Astrocyte of the hippocampus (primary cell): ENCODE measurements at places on chromosomes 5 and 9.

DNA sequence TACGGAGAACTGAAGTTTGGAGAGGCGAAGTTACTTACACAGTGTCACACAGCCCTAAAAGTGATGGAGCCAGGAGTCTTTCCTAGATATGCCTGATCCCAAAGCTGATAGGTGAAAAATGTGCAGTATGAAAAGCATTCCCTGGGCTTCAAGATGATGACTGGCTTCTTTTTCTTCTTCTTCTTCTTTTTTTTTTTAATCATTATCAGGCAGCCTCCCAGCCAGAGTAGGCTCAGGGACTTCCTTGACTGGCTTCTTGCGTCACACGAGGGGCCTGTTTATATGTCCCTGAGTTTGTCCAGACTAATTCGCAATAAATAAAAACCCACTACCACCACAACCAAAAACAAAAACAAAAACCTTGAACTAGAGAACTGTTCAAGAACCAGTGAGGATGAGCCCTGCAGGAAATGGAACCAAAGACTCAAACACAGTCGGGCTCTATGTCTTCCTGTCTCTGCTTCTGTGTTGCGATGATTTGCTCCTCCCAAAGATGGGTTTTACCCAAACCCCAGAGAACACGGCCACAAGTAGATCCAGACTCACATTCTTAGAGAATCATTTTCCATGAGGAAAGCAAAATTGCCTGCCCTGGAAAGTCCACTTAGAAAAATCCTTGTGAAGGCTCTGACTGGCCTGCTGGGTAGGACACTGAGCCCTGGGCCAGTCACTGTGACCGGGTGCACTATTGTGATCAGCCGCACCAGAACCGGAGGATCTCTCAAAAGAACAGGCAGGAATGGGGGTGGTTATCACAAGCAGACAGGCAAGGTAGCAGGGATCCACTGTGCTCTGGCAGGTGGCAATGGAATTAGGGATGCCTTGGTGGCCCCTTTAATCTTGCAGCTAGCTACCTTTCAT, 38.0 kb upstream of the ADAM19 start:
- DNase-seq: no peak

DNA sequence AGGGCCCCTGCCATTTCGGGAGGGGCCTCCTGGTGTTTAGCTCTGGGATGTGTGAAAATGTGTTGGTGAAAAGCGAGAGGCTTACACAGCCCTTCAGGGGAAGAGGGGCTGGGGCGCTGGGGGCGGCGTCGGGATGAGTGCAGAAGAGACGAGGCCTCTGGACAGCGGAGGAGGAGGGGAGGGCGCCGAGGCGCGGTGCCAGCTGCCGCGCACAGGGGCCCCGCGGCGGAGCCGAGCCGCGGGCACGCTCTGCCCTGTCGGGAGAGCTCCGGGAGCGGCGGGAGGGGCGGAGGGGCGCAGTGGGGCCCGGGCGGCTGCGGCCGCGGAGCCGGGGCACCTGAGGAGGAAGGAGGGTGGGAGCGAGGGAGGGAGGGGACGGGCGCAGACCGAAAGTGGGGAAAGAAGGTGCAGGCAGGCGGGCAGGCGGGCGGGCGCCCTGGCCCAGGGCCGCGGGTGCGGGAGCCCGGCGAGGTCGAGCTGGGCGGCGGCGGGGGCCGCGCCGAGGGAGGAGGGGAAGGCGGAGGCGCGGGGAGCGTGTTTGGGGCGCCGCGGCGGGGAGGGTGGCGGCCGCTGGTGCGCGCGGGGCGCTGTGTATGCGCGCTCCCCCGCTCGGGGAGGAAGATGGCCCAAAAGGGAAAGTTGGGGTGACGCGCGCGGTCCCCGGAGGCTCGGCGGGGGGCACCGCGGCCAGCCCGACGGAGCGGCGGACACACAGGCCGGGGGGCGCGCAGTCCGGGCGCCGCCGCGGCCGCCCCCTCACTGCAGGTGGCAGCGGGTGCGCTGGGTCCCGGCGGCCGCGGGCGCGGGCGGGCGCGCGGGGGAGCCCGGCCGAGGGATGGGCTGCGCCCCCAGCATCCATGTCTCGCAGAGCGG, at the start of gene PDE8B:
Gene PDE8B, plus strand, starts transcription at position 590 of the 873 bp plus-strand sequence. Its CDS starts 246 bp downstream, at position 836.
- peak; percentile 30 for DNase-seq

- no peak for DNase-seq
These were observed 5.0 kb downstream of the DAB2 start for GRCh38 chr5:39419796-39420195.

- DNase-seq: no peak
These were observed 243.3 kb downstream of the ACTL7B start for GRCh38 chr9:108612513-108612912.

GRCh38 chr5:31916327-31916726, 257.8 kb downstream of the GOLPH3 start:
- DNase-seq: no peak

DNA sequence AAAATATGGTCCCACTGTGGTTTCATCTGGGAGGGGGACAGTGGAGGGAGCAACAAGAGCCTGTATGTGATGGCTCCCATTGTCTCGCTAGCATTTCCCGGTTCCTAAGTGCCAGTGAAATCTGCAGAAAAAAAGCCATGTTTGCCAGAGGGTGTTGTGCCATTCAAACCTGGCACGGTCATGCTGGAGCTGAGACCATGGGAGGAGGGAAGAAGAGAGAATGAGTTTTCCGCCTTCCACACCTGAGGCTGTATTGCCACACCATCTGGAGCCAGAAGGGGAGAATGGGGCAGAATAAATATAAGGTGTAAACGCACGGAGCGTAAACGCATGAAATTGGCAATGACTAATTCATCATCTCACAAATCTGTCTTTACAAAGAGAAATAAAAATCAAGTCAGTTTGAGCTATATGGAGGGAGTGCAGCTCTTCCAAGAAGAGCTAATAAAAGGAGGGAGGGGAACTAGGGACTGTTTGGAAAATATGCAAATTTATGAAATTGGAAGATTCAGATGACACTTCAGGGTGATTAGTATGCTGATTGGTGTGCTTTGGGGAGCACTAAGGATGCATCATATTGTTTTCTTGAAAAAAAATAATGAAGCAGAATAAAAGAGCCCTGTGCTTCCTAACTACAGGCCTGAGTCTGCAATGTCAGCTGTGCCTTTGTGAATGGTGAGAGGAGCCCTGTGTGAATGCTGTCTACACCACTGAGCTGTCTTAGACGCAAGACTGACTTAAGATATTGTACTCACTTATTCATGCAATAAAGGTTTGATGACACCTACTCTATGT, 237.9 kb downstream of the NSG2 start:
- no peak for DNase-seq

DNA sequence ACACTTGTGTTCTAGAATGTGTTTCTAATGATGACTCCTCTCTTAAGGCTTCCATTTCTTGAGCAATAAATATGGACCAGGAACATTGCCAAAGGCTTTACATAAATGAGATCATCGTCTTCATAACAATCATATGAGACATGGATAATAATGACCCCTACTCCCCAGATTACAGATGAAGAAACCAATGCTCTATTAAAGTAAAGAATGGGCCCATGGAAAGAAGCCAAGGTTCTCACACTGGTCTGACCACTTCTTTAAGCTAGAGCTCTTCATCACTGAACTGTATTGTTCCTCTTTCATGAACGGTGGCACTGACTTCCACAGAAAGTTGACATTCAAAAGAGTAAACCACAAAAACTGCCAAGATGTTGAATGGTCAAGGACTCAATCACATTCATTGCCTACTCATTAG, 65.3 kb downstream of the MARCHF3 start:
- DNase-seq: peak; percentile 33

- DNase-seq: no peak
These were observed 12.4 kb upstream of the TENT4A start for GRCh38 chr5:6700685-6701355.

DNA sequence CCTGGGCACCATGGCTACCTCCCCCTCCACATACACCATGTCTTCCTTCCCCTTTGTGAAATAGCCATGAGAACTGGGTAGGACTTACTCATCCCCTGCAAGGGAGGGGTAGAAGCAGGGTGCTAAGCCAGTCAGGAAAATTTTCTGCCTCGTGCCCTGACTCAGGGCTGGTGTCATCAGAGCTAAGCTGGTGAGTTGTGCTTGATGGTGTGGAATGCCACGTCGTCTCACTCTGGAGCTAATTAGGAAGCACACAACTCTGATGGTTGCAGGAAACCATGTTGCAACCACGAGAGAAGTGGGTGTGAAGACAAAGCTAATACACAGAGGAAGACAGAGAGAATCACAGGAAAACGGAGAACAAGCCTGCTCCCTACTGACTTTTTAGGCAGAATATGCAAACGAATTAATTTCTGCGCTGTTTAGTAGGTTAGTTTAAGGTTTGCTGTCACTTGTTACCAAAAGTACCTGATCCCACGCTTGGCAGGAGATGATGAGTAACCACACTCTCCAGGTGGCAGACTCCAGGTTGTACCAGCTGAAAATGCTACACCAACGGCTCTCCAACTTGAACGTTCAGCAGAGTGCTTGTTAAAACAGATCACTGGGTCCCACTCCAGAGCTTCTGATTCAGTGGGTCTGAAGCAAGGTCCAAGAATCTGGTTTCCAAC, 54.5 kb downstream of the STK10 start:
- peak; percentile 89 for DNase-seq

- DNase-seq: peak; percentile 69
These were observed at the start of gene ERAP2 for GRCh38 chr5:96876292-96876850. ERAP2 (plus strand) TSS chr5:96876500; CDS start chr5:96879686, 3,186 bp downstream.

- no peak for DNase-seq
These were observed 23.6 kb upstream of the CSF1R start for GRCh38 chr5:150109921-150110320.

DNA sequence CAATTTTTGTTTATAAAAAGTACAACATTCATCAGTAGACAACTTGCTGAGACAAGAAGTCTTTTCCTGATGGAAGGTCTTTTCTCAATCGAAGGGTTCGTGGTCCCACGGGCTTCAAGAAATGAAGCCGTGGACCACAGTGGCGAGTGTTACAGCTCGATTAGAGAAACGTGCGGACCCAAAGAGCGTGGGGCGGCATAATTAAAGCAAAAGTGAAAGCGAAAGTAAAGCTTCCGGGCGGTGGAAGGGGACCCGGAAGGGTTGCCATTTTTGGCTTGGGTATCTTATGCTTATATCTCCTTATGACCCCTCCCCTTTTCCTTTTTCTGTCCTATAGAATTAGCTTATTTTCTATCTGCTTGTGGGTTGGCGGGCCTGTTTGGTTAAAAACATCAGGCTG, 2309.4 kb upstream of the ACO1 start:
- no peak for DNase-seq

- DNase-seq: peak; percentile 89
These were observed 9.3 kb upstream of the ZDHHC12 start for GRCh38 chr9:128733256-128733655.

- DNase-seq: peak; percentile 23
These were observed 986 bp downstream of the PLPP1 start for GRCh38 chr5:55533521-55534435.

GRCh38 chr5:160369990-160370712, at the start of gene C1QTNF2:
C1QTNF2 (minus strand) TSS chr5:160370626; CDS start chr5:160355011, 15,615 bp downstream.
- peak; percentile 83 for DNase-seq

DNA sequence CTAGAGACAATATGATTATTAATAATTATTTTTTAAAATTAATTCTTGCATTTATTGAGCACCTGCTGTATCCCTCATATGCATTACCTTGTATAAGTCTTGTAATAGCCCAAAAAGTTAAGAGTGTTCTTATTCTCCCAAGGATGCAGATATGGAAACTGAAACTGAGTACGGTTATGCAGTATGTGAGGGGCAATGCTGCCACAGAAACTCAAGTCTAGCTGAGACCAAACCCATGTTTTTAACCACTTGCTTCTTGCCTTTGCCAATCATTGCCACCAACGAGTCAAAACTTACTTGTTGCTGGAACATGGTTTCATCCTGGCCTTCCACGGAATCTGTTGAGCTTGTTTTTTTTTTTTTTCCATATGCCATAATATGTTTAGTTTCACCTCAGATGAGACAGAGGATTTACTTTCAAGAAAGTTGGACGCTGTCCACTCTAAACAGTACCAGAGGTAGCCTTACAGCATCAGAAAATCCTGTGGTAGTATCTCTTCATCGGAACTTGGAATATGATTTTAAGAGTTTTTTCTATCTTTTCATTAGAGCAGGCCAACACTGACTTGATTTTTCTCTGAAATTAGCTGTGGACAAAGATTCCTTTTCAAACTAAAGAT, 27.9 kb downstream of the DOCK8 start:
- no peak for DNase-seq

DNA sequence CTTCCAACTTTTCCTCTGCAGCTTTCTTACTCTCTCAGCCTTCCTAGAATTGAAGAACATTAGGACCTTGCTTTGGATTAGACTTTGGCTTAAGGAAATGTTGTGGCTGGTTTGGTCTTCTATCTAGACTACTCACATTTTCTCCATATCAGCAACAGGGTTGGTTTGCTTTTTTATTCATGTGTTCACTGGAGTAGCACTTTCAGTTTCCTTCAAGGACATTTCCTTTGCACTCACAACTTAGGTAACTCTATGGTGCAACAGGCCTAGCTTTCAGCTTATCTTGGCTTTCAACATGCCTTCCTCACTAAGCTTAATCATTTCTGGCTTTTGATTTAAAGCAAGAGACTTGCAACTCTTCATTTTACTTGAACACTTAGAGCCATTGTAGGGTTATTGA, 153.1 kb downstream of the CCDC192 start:
- DNase-seq: no peak

DNA sequence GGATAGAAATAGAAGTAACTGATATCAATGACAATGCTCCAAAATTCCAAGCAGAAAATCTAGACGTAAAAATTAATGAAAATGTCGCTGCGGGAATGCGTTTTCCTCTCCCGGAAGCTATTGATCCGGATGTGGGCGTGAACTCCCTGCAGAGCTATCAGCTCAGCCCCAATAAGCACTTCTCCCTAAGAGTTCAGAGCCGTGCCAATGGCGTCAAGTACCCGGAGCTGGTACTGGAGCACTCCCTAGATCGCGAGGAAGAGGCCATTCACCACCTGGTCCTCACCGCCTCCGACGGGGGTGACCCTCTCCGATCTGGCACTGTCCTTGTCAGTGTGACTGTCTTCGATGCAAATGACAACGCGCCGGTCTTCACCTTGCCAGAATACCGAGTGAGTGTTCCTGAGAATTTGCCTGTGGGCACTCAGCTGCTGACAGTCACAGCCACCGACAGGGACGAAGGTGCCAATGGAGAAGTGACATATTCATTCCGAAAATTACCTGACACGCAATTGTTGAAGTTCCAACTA, 818 bp downstream of the PCDHGA10 start:
- DNase-seq: no peak

GRCh38 chr5:997711-998110, 10.9 kb upstream of the NKD2 start:
- no peak for DNase-seq

DNA sequence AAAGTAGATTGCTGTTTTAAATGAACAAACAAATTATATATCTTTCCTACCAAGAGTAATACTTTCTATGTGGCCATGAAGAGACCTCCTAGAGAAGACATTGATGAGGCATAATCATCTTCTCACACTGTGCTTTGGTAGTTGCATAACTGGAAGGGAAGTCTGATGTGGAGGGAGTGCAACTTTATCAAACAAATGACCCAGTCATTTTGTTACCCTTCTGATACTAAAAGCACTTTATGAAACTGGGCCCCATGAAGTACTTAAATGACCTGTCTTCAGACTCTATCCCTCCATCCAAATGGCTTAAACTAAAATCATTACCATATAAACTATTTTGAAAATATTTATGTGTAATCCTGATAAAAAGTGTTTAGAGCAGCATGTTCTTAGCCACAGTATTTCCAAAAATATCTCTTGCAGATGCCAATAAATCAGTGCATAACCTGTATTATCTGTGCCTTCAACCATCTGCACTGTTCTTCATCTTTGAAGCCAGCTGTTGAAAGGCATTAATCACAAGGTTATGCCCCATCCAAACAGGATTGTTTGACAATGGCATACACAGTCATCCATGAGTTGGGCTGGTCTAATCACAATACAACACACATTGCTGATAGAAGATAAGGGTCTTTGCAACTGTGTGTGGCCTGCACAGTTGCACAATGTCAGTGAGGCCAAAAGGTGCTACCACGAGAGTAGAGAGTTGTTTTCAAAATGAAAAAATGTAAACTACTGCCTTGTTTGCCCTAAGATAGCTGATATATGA, 31.9 kb upstream of the MIER3 start:
- DNase-seq: no peak
